ENCODE measurements at places on chromosomes 3 and 15.

- no peak for DNase-seq
Observed at GRCh38 chr3:138125548-138126221, 6.5 kb downstream of the A4GNT start.

DNA sequence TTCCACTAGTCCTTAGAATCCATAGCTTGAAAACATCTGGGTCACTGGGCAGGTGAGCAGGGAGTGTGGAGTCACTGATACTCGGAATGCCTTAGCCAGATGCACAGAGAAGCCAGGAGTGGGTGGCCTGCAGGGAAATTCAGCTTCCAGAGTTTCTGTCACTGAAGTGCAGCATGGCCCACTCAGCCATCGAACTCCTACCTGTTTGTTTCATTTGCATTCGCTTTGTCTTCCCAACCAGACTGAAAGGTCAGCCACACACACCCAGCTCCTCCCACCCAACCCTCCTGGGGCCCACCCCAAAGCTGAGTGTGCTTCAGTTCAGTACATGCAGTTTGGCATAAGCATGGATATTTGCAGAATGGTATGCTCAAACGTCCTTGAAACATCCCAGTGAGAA is 124.5 kb upstream of the ATP10A start:
- DNase-seq = no peak

GRCh38 chr3:140377644-140378043 is 300.2 kb upstream of the TRIM42 start:
- no peak for DNase-seq

- DNase-seq = no peak
Observed at GRCh38 chr3:112848196-112848595, 1.5 kb upstream of the CD200R1L start.

- no peak for DNase-seq
Observed at GRCh38 chr3:9793161-9793781, 389 bp downstream of the ARPC4 start.

GRCh38 chr15:74855857-74856256 is 12.9 kb upstream of the ULK3 start:
- no peak for DNase-seq

- no peak for DNase-seq
Observed at GRCh38 chr3:133851266-133851906, 44.3 kb downstream of the RAB6B start.

DNA sequence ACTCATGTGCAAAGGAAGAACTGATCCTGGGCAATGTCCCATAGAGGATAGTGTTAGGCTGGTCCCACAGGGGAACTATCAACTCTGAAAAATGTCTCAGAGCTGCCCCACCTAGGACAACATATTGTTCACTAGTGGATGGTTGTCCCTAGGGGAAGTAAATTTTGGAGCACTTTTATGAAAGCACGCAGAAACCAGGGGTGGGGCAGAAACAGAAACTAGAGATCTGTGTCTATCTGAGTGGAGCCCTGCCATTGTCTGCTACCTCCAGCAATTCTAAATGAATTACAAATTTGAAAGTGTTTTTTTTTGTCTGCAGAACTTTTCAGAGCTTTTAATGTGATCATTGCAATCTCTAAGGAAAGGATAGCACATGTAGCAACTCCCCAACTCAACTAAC is 357.1 kb upstream of the PROK2 start:
- no peak for DNase-seq

GRCh38 chr15:27714675-27715074 is 384.4 kb downstream of the OCA2 start:
- no peak for DNase-seq

DNA sequence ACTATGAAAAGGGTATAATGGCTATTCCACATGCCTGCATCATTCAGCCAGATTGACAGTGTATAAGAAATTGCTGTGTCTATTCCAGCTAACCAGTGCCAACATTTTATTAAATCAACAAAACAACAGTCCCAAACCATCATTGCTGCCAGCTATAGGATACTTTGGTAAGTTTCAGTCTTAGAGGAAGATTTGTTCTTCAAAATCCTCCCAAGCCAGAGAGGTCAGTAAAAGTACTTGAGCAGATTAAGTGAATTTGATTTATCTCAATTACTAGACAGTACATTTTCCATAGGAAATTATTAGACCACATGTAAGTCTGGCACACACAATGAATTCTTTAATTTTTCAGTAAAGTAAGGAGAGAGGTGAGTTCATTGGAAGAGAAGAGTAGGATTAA is 50.7 kb downstream of the TFG start:
- no peak for DNase-seq

DNA sequence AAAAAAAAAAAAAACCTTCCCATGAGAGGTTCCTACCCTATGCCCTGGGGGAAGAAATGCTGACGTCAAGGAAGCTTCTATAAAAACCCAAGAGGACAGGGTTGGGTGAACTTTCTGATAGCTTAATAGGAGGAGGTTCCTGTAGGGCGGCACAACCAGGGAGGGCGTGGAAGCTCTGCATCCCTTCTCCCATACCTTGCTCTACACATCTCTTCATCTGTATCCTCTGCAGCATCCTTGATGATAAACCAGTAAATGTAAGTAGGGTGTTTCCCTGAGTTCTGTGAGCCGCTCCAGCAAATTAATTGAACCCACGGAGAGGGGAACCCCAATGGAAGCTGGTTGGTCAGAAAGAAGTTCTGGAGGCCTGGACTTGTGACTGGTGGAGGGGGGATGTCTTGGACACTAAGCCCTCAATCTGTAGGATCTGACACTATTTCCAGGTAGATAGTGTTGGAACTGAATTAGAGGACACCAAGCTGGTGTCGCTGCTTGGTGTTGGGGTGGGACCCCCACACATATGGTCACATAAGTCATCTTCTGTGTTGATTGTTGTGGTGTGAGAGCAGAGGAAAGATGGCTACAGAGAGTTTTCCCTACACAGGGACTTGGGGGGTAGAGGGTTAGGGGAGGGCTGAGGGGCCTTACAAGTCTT is 91.5 kb downstream of the ST6GAL1 start:
- no peak for DNase-seq

DNA sequence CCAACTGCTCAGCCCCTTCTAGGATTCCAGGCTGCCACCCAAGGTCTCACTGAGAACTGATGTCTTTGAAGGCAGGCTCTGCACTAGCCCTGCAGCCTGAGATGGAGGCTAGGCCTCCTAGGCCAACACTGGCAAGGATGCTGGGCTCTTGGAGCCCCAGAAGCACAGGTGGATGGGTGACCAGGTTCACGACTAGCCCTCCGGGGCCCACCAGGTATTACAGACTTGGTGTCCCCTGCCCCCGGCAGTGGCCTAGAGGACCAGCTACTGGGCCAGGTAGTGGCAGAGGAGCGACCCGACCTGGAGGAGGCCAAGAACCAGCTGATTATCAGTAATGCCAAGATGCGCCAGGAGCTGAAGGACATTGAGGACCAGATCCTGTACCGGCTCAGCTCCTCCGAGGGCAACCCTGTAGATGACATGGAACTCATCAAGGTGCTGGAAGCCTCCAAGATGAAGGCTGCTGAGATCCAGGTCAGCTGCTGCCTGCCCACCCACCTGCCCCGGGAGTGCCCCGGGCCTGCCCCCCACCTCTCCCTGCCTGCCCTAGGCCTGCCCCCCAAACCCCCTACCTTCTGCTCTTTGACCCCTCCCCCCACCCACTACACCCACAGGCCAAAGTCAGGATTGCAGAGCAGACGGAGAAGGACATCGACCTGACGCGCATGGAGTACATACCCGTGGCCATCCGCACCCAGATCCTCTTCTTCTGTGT is 52.5 kb downstream of the SEMA3G start:
- DNase-seq = no peak

DNA sequence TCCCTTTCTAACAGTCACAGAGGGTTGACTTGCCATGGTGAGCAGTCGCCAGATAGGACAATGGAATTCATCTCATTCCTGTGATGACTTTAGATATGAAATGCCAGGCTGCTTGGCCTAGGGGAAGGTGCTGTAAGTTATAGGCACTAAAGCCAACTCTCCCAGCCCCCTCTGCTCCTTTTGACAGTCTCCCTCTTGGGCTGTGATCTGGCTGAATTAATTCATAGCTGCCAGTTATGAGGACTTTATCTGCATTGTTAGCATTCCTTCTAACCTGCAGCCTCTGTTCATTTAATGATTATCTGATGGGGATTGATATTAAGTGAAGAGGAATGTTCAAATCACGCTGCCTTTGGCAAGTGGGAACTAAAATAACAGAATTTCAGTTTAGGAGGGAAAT is 427.1 kb upstream of the RASGRP1 start:
- DNase-seq = no peak

DNA sequence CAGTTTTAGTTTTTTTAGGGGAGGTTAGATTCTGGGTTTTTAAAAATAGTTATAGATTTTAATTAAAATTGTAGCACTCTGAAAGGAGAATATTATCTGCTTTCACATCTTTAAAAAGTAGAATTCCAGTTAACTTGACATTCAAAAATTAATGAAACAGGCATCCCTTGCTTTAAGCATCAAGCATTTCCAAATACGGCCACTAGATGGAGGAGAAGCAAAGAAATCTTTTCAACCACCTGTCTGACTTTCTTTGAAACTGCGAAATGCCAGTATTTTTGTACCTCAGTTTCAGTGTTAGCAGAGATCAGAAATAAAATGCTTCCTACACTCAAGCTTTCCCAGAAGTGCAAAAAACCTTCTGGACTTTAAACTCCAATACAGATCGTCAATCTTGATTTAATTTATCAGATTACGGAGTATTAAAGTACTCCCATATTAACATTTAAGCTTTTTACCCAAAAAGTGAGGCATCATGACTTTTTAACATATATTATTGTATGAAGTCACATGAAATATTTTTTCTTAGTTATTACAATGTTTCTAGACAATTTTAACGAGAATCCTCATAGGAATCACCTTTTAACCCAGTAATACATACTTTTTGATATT is 153.3 kb downstream of the P3H2 start:
- DNase-seq = no peak

DNA sequence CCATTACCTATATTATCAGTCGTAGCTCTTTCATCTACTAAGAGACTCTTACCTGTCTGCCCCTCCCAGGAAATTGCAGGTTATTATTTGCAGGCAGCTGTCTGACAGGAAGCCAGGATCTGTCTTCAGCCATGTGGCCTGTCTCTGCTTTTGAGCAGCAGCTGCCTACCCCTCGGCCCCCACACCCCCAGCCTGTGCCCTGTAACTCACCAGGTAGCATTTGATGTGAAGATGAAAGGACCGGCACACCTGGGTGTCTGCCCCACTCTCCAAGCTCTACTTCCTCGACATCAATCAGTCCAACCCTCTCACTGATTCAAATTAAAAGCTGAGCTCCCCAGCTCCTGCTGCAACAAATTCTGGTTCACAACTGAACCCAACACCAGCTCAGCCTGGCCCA is 197.2 kb upstream of the CTNNB1 start:
- DNase-seq = no peak

DNA sequence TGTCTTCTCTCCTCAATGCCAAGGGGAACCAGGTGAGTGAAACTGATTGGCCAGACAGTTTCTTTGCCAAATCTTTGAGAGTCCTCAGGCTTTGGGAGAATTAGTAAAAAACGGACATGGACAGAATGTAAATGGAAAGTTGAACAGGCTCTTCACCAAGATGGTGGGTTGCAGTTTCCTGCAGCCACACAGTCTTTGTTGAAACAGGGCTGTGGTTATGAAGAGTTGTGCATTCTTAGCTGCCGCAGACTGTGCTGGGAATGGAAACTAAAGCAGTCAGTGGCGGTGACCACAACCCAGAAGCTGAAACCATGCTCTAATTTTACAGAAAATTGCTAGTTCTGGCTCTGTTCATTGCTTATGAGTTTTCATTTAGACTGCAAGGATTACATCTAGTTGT is 42.1 kb upstream of the TASOR start:
- DNase-seq = no peak

DNA sequence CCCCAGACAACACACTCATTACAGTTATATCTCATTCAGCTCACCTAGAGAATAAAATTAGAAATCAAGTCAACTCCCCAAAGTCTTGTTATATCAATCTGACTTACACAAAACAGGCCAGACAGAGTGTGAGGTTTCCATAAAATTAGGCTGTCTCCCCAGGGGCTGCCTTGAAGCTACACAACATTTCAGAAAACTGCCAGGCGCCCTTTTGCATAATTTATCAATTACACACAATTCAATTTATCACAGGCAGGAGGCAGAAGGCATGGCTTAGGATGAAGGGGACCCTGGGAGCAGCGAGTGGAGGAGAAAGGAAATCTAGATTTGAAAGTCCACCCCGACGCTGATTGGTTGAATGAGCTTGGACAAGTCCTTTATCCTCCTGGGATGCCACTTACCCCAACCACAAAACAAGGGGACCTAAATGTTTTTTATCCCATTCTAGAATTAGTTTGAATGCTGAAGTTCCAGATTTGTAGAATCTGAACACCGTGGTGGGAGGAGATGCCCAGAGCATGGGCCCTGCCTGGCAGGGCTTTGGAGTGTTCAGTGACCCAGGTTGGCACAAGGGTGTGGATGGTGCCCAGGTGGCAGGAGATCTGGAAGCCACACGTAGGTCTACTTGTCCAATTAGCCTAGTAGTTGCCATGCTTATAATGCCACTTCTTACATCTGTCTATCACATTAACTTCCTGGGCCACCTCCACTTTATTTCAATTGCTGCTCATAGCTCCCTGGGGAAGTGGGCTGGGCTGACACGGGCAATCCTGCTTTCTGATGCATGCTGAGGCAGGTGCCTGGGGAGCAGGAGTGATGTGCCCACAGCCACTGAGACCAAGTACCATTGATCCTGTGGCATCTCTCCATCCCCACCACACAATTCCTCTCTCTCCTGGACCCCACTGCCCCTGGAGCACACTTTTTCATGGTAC is 119.8 kb upstream of the TLE3 start:
- no peak for DNase-seq

- no peak for DNase-seq
Observed at GRCh38 chr3:12154151-12154550, 4.6 kb downstream of the TIMP4 start.

DNA sequence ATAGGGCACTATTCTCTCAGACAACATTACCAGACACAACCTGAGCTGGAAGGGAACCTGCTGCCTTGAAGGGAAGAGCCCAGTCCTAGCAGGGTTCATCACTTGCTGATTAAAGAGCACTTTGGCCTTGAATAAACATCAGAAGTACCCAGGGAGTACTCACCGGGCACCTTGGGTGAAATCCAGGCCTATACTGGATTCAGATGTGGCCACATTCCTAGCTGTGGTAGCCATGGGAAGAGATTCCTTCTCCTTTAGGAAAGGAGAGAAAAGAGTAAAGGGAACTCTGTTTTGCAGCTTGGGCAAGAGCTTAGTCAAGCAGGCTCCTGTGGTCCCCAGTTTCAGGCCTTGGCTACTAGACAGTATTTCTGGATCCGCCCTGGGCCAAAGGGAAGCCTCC is 195.0 kb downstream of the SPATA16 start:
- no peak for DNase-seq

- DNase-seq = no peak
Observed at GRCh38 chr3:98930413-98930812, 28.9 kb upstream of the DCBLD2 start.

- no peak for DNase-seq
Observed at GRCh38 chr3:177603148-177603603, 405.9 kb upstream of the TBL1XR1 start.

- DNase-seq = no peak
Observed at GRCh38 chr15:26841514-26841913, 25.3 kb upstream of the GABRA5 start.

GRCh38 chr15:100900136-100900794 is 18.9 kb upstream of the LRRK1 start:
- no peak for DNase-seq

- no peak for DNase-seq
Observed at GRCh38 chr15:81642451-81642990, 268.5 kb upstream of the TMC3 start.

GRCh38 chr3:150582620-150583019 is 20.5 kb upstream of the SELENOT start:
- DNase-seq = no peak

- peak; percentile 39 for DNase-seq
Observed at GRCh38 chr15:90035095-90035839, 34.1 kb downstream of the ZNF710 start.
